ENCODE measurements at places on chromosomes 11 and 22. TPM values are rescaled to one million over a fixed set of nuclear protein-coding genes. Genes with fewer than 3 reads are reported as not detected.

SERHL2 gene
- 4.8 TPM for polyA plus RNA-seq

OR52E4 gene
- polyA plus RNA-seq, result not detected

MRGPRX4 gene
- polyA plus RNA-seq, result not detected

RBFOX2 gene
- 36.7 TPM for polyA plus RNA-seq

ST14 gene
- polyA plus RNA-seq, result 0.61 TPM

PANX3 gene
- not detected for polyA plus RNA-seq

TSPAN32 gene
- polyA plus RNA-seq, result 11.5 TPM

LRRC32 gene
- polyA plus RNA-seq, result 72.1 TPM

KRTAP5-2 gene
- not detected for polyA plus RNA-seq
